ENCODE measurements at places on chromosomes 7 and 10.

GRCh38 chr7:110841840-110842545 is 248.9 kb upstream of the LRRN3 start:
- DNase-seq: no peak

DNA sequence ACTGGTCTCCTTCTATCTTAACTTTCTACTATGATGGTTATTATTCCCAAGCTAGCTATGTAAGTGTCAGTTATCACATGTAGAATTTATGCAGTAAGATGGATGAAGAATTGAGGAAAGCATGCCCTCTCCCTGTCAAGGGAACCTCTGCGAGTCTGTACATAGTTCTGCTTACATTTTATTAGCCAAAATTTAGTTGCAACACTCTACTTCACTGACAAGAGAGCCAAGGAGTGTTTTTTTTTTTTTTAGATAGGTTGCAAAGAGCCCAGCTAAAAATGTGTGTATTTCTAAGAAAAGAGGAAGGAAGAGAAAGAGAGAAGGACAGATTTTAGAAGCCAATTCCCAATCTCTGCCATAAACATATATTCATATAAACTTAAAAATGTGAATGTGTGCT is 357.7 kb upstream of the LRRN3 start:
- no peak for DNase-seq

DNA sequence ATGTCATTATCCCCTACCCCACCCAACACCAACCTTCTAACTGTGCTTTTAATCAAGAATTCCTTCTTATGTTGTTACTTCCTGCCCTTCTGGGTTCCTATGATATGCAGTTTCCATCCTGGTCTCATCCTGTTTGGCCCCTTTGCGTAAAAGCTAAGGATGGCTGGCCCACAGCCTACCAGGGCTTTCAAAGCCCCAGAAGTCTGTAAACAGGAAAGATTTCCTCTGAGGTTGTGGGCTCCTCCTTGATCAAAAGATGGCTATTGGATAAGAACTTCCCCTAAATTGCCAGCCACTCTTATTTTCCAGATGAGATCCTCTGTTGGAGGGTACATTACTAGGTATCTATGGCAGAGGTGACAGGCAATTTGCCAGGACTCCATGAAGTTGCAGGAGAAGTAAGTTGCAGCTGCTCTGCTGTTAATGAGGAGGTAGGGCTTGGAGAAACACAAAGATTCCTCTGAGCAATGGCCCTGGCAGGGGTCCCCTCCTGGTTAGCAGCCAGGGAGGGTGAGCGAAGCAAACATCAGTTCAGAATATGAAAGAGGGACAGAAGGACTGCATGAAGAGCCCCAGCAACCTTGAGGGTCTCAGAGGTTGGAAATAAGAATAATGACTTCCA is 32.1 kb downstream of the NRP1 start:
- DNase-seq: no peak

DNA sequence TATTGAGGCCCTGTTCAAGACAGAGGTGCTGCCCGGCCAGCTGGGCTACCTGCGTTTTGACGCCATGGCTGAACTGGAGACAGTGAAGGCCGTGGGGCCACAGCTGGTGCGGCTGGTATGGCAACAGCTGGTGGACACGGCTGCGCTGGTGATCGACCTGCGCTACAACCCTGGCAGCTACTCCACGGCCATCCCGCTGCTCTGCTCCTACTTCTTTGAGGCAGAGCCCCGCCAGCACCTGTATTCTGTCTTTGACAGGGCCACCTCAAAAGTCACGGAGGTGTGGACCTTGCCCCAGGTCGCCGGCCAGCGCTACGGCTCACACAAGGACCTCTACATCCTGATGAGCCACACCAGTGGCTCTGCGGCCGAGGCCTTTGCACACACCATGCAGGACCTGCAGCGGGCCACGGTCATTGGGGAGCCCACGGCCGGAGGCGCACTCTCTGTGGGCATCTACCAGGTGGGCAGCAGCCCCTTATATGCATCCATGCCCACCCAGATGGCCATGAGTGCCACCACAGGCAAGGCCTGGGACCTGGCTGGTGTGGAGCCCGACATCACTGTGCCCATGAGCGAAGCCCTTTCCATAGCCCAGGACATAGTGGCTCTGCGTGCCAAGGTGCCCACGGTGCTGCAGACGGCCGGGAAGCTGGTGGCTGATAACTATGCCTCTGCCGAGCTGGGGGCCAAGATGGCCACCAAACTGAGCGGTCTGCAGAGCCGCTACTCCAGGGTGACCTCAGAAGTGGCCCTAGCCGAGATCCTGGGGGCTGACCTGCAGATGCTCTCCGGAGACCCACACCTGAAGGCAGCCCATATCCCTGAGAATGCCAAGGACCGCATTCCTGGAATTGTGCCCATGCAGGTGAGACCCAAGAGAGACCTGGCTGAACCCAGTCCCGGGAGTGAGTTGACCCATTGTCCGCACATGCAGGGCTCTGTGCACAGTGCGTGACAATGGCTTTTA is 2.8 kb downstream of the RBP3 start:
- no peak for DNase-seq

DNA sequence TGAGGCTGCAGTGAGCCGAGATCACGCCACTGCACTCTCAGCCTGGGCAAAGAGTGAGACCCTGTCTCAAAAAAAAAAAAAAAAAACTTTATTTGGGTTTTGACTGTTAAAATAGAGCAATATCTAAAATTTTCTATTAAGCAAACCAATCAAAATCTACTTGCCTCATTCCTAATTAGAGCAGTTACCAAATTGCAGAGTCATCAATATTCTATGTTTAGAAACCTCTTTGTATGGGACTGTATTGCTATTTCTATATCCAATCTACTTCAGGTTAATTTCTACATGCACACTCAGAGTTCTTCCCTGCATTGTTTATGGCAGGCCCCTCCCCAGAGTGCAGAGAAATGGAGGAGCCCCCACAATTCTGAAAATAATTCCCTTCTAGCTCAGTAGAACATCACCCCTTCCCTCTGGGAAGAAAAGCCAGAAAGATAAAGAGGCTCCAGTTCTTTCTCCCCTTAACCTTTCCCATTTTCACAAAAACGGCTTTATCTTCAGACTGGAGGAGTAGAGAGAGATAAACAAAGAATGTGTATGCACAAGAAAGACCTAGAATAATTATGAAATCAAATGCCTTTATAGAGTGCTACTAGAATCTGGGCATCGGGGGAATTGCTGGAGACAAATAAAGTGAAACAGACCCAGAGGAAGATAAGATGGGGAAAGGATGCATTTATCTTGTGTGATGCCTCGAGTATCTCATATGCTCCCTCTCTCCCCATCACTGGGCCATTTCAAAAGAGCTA is 17.9 kb downstream of the SCRN1 start:
- no peak for DNase-seq

GRCh38 chr7:116499168-116500077 is at the start of gene CAV2:
Gene CAV2 (plus strand): TSS chr7:116499738. CDS start chr7:116499782, 44 bp downstream.
- peak; percentile 10 for DNase-seq

DNA sequence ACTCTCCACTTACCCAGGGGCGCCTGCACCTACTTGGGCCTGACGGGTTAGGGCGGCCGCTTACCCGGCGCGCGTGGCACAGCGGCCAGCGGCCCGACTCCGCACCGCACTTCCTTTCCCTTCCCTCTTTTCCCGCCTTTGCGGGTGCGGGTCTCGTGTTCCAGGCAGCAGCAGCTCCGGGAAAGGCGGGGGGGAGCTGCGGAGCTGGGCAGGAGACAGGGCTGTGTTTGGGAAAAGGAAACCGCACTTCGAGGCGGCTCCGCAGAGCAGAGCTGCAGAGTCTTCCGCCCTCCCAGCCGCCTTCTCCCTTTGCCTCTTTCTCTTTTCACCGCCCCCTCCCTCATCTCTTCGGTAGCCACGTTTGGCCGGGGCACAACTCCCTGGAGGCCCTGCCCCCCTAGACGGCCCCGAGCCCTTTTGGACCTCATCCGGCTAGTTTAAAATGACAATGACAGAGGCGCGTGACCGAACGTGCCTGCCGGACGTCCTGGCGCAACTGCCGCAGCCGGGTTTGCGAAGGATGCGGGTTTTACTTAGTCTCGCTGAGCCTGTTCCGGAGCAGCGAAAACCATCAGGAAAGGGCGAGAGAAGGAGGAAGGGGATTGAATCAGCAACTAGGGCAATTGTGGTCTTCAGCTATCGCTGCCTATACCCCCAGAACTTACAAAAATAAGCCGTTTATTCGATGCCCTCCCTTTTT is 7.9 kb upstream of the PAX2 start:
- no peak for DNase-seq

GRCh38 chr10:80611481-80612185 is 73.9 kb downstream of the SH2D4B start:
- DNase-seq: no peak

DNA sequence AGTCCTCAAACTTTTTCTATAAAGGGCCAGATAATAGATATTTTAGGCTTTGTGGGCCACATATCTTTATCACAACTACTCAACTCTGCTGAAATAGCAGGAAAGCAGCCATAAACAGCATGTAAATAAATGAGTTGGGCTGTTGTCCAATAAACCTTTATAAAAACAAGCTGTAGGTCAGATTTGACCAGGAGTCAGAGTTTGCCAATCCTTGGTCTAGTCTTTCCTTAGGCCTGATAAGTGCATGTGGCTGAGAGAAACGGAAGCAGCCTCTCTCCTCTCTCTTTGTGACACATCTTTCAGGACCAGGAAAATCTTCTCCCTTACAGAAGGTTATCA is 724.5 kb downstream of the GRID1 start:
- DNase-seq: no peak

GRCh38 chr10:86840498-86840897 is 84.1 kb downstream of the BMPR1A start:
- DNase-seq: no peak

DNA sequence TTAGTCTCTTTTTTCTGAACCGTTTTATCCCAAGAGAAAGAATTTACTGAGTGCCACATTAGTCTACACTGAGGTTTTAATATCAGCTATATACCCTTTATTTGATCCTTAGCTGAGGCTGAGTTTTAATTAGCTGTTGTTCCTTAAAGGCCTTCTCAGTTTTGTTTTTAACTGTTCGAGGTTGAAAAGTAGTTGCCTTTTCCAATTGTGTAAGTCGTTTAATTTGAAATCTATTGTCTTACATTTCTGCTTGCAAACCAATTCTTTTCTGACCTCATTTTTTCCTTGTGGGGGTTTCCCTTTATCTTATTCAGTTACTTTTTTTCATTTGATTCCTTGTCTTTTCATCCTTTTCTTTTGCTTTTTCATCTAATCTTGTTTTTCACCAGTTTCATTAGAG is 30.8 kb downstream of the UMAD1 start:
- DNase-seq: no peak

DNA sequence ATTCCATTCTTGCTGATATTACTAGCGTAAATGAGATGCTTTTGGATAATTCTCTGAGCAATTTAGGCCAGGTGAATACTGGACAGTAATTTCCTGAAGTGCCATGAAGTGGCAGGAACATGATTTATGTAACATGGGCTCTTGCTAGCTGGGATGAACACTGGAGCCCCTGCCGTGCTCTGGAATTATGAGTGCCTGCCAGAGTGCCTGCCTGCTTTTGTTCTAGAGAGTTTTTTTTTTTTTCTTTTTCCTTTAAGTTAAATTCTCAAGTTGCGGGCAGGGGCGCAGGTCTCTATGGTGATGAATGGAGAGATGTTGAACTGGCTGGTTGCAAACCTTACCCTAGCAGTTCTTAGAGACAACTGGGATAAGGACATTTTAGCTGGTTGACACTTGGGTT is 165.9 kb downstream of the AUTS2 start:
- DNase-seq: no peak

- no peak for DNase-seq
Measured at GRCh38 chr7:152967958-152968357, 208.4 kb downstream of the ACTR3B start.

GRCh38 chr10:26389533-26389932 is 48.6 kb upstream of the APBB1IP start:
- DNase-seq: no peak

DNA sequence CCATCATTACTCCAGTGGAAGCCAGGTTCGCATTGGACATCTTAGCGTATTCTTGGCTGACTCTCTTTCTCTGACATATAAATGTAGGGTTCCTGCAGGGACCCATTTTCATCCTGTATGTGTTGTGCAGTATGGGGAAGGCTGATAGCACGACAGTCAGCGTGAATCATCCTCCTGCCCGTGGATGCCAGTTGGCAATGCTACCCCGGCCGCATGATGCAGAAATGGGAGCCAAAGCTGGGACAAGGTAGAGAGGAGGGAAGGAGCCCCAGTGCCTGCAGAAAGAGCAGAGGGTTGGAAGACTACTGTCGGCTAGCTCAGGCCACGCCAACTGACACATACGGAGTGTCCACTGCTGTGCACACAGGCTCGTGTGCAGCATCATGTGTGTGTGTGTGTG is 251.6 kb downstream of the SKAP2 start:
- no peak for DNase-seq

DNA sequence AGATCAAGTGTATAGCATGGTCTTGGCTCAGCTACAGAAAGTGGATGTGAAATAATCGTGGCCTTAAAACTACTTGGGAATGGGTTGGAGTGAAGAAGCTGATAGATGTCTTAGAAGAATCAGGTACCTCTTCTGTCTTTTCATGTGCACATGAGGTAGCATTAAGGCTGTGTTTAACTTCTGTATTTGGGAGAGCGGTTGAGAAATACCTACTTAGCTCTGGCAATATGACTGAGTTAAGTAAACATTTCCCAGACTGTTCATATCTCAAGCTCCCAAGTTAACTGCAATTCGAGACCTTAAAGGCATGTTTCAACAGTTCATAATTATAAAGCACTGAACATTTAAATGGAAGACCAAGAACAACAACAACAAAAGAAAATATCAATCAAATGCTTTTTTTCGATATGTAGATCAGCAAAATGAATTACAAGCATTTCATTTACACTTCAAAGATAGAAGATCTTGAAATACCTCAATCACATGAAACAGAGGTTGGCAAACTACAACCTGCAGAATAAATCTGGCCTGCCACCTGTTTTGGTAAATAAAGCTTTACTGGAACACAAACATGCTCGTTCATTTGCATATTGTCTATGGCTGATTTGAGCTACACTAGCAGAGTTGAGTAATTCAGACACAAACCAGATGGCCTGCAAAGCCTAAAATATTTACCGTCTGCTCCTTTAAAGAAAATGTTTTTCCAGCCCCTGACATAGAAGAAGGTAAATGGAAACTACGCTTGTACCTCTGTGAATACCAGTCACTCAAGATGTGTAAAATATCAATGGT is 337.1 kb upstream of the GLI3 start:
- DNase-seq: no peak

DNA sequence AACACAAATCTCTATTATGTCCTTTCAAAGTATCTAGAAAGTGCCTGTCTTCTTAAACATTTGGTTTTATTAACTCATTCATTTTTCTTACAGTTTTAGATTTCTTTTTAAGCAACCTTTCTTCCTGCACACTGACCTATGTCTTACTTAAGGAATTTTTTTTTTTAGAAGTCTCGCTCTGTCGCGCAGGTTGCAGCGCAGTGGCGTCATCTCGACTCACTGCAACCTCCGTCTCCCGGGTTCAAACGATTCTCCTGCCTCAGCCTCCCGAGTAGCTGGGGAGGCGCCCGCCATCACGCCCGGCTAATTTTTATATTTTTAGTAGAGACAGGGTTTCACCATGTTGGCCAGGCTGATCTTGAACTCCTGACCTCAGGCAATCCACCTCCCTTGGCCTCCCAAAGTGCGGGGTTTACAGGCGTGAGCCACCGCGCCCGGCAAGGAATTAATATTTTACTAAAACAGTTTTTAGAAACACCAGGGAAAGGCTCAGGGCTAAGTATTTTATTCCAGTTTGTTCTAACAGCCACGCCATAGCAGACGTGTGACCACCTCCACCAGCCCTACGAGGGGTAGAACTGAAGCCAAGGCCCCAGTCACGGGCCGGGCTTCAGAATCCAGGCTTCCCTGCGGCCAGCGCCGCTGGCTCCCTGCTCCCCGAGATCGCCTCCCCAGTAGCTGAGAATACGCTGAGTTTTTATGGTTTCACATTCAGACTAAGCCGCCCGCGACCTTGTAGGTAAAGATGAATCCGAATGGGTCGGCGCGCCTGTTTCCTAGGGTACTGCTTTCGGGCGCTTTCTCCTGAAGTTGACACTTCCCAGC is 941 bp upstream of the LUC7L2 start:
- peak; percentile 28 for DNase-seq
